Activated gamma-delta T cell (primary cell): ENCODE measurements at places on chromosomes 1 and 21.

- no peak for DNase-seq
Observed at GRCh38 chr1:175803413-175803812, 60.0 kb upstream of the TNR start.

- no peak for DNase-seq
Observed at GRCh38 chr1:99784809-99785255, 18.4 kb upstream of the FRRS1 start.

DNA sequence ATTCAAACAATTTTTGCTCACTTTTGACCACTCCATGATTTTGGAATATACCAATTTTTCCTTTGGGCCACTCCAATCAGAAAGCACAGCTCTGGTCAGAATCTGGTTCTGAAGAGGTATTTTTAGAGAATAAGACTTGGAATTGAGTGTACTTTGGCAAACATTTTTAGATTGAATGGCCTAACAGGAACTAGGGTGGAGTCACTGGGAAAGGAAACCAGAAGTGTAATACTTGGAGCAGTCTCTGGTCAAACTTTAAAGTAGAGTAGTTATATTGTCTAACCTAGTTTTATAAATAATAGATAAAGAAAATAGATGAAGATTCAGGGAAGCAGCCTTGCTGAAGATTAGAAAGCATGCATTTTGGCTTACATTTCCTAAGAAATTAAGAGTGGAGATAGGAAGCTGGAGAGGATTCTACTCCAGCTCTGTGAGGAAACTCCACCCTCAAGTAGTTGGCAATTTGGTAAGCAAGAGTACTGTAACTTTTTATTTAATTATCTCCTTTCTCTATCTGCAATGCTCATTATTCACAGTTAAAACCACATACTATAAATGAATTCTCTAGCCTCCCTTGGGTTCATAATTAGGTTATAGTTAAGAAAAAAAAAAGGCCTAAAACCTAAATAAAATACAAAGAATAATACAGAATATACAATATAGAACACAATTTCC is 15.8 kb downstream of the STIL start:
- no peak for DNase-seq

DNA sequence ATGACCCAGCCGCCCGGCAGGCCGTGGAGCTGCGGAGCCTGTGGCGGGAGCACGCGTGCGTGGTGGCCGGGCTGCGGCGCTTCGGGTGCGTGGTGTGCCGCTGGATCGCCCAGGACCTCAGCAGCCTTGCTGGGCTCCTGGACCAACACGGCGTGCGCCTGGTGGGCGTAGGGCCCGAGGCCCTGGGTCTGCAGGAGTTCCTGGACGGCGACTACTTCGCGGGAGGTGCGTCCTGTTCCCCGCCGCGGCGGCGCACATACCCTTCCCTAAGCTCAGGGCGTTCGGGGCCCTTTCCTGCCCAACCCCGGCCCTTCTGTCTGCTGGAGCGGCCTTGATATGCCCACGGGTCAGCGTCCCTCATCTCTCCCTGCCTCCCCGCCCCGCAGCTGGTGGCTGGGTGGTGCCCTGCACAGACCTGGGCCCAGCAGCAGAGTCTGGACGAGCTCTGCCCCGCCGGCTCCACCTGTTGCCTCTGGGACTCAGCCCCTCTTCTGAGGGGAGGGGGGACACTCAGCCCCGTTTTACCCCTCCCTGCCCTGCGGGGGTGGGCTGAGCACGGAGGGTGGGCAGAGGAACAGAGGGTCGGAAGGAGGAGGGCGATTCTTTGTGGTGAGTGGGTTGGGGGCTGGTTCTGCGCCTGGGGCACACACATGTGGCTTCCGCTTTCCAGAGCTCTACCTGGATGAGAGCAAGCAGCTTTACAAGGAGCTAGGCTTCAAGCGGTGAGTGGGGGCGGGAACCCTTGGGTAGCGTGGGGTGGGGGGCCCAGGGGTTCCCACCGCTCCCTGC is 688 bp downstream of the PRXL2B start:
- no peak for DNase-seq

DNA sequence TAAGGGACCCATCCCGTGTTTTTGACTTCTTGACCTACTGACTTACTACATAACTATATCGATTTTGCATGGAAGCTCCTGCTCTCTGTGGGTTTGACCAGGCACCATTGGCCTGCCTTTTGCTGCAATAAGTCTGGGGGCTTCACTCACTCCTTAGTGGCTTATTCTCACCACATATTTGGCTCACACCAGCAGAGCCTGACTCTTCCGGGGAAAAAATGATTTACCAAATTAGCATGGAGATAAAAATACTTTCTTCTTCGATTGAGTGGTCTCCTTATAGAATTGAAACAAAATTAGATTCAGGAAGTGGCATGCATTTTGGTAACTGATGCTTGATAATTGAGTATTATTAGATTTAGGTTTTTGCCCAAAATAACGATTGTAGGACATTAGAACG is 129.7 kb downstream of the RUNX1 start:
- DNase-seq = no peak

DNA sequence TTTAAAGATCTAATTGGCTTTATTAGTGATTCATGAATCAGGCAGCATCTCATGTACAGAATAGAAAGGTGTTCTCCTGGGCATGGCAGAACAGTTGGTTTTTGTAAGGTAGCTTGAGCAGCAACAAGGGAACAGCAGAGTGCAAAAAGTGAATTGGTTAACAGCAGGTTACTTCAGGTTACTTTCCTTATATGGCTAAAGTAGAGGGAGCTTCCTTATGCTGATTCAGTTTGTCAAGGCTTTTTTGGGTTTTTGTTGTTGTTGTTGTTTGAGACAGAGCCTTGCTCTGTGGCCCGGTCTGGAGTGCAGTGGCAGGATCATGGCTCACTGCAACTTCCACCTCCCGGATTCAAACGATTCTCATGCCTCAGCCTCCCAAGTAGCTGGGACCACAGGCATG is 132.8 kb downstream of the CDC7 start:
- DNase-seq = no peak

DNA sequence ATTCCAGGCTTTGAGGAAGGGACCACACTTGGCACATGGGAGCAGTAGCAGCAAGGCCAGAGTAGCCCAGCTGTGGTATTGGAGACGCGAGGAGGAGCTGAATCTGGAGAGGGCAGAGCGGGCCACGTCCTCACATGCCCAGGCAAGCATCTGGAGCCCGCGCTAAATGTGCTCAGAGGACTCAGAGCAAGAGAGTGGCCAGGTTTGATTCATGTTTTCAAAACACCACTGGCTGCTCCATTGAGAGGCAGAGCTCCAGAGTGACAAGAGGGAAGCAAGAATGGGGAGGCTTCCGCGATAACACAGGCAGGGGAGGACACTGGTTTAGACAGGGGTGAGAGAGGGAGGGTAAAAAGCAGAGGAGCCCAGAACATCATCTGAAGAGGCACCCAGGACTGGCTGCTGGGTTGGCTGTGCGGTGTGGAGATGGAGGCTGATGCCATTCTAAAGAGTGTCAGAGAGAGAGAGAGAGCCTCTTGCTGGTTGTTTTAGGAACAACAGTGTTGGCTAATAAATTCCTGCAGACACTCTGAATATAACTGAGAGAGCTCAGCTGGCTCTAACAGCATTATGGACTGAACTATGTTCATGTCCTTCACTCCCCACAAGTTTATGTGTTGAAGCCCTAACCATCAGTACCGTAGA is 32.3 kb downstream of the RCAN1 start:
- DNase-seq = no peak

DNA sequence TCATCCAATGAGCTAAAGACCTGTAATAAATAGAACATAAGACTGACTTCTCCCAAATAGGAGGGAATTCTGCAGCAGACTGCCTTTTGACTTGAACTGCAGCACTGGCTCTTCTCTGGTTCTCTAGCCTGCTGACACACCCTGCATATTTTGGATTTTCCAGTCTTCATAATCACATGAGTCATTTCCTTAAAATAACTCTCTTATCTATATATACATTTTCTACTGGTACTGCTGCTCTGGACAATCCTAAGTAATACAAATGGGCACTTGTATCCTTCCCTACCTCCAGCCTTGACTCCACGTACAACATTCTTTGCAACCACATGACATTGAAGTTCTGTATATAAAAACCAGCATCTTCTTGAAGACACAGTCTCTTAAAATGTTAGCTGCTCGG is 429.4 kb upstream of the TMPRSS15 start:
- no peak for DNase-seq

- DNase-seq = no peak
Observed at GRCh38 chr1:6476483-6476882, 10.5 kb upstream of the TNFRSF25 start.

GRCh38 chr1:94951046-94951445 is 24.1 kb upstream of the CNN3 start:
- no peak for DNase-seq

GRCh38 chr1:220224611-220225124 is 47.6 kb downstream of the RAB3GAP2 start:
- no peak for DNase-seq

DNA sequence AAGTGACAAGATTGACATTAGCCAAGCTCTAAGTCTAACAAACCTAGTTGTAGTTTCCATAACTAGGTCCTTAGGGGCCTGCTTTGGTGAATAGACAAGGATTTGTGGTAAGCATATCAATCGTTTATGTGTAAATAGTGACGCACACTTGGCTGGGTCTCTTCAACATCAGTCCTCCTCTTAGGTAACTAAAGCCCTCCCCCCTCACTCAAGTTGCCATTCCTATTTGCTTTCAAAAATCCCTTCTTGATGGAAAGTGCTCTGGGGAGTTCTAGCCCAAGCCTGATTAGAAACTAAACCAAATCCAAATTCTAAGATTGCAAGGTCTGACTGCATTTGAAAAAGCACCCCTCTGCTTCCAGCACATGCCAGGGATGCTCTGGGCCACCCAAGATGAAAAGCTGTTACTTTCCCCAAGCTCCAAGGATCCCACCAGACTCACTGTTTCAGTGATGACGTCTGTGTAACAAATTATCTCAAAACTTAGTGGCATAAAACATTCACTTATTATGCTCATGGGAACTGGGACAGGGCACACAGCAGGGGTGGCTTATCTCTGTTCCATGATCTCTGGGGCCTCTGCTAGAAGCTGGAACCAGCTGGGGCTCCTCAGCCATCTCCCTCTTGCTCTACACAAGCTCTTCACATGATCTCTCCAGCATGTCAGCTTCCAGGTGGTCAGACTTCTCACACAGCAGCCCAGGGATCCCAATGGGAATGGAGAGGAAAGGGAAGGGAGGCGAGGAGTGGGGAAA is 74.1 kb downstream of the RRAGC start:
- DNase-seq = no peak

GRCh38 chr1:48093696-48094528 is 96.7 kb upstream of the TRABD2B start:
- no peak for DNase-seq

- DNase-seq = no peak
Observed at GRCh38 chr1:177783051-177783450, 186.8 kb downstream of the SEC16B start.

DNA sequence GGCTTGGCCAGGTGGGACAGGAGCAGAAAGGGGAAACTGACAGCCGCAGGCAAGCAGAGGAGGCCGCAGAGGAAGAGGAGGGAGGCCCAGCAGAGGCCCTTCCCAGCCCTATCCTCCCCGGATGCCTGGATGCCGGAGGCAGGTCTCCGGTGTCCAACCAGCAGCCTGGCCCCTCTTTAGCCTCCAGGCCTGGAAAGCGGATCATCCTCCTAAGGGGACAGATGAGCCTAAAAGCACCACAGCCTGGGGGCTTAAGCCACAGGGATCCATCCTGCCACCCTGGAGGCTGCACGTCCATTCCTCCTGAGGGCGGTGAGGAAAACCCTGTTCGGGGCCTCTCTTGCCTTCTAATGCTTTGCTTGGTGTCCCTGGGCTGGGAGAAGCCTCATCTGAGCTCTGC is 334.1 kb upstream of the VAMP3 start:
- DNase-seq = no peak

GRCh38 chr1:35226546-35226945 is 33.6 kb upstream of the SFPQ start:
- no peak for DNase-seq

- no peak for DNase-seq
Observed at GRCh38 chr1:31712068-31712467, 8.3 kb upstream of the COL16A1 start.

- no peak for DNase-seq
Observed at GRCh38 chr1:59857679-59858354, 43.1 kb downstream of the HOOK1 start.

GRCh38 chr1:204367956-204368355 is 8.2 kb upstream of the PLEKHA6 start:
- no peak for DNase-seq

DNA sequence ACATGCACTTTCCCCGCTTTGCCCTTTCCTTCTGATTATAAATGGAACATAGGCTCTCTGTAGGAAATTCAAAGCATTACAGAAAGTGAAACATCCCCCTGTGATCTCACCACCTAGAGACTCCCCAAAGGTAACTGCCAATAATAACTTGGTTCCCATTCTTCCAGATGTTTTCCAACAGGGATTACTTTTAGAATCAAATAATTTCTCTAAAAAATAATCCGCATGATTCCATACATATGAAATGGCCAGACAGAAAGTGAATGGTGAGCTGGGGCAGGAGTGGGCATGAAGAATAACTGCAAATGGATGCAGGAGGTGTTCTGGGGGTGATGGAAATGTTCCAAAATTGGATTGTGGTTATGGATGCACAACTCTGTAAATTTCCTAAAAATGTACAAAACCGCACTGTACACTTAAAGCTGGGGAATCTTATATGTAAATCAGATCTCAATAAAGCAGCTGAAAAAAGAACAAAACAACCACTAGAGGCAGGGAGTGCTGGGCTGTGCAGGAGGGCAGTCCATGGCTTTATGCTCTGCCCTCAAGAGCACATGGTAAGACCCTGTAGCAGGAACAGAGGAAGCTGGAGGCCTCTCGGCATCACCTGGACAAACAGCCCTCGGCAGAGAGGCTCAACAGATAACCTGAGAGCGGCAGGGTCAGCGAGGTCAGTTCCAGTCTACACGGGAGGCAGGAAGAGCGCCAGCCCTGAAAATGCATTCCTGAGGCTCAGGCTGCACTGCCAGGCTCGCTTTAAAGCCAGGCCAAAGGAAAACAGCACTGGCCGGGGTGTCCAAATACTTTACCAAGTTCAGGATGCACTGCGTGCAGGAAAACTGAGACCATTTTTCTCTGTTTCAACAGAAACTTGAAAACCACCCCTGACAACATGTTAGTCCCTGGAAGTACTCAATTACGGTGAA is 39.7 kb downstream of the CAPZB start:
- DNase-seq = no peak

- no peak for DNase-seq
Observed at GRCh38 chr1:219189021-219189824, 15.5 kb downstream of the LYPLAL1 start.

DNA sequence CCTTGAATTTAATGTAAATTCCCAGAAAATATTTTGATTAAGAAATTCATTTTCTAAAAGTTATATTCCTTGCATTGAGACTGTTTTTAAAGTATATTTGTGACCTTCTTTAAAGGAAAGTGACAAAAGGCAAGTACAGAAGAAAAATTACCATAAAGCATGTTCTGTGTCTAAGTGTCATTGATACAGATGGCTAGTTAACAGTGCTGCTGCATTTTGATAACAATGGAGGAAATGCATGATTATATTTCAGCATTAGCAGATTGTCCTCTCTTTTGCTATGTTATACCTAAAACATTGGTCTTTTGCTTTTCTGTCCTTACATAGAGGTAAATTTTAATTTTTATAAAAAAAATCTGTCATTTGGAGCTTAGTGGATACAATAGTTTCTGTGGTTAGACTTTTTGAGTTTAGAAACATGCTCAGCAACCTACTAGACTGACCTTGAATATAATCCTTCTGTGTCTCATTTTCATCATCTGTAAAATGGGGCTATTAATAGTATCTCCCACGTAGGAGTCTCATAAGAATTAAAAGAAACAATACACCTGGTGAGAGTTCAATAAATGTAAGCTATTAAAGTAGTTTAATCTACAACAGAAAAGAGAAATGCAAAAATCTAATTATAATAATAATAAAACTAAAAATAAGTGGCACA is 51.1 kb upstream of the RGS21 start:
- no peak for DNase-seq
